Renal pelvis (tissue), 12 donors: ENCODE measurements at places on chromosomes 1 and 21.

DNA sequence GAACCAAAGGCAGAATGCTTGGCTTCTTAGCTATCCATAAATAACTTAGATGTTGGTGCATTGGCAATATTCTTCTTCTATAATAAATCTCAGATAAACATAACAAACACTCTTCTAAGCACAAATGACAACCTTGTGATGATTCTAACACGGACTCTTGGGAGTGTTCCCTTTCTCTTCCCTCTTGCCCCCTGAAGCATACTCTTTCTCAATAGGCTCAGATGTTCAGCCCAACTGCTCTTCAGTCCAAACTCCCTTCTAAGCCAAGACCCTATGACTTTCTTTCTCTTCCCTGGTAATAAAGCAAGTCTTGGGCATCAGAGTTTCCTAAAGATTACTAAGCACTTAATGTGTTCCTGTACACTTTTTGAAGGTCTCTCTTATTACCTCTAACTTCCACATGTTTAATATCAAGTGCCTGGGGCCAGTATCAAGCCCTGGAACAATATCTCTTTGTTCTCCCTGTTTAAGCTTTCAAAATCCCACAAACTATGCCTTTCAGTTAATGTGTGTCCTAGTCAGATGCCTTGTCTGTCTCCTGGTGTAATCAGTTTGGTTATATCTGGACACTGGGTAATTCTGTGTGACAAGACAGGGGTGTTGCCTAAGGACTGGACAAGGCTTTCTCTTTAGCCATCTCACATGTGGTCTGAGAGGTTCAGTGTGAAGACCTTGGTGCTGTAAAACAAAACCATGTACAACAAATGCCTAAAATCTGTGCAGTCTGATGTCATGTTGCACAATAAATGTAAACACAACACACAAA lies 92.9 kb upstream of the IVNS1ABP start:
- DNase-seq: no peak

- DNase-seq: no peak
These were observed 6.4 kb downstream of the PTGFR start for GRCh38 chr1:78497201-78497600.

- DNase-seq: peak; percentile 8
These were observed 646 bp downstream of the DNAJB4 start for GRCh38 chr1:78005448-78005722.

GRCh38 chr1:12600880-12601633 lies 17.0 kb downstream of the DHRS3 start:
- DNase-seq: no peak

- no peak for DNase-seq
These were observed 23.7 kb downstream of the KRTAP10-1 start for GRCh38 chr21:44516342-44516741.

DNA sequence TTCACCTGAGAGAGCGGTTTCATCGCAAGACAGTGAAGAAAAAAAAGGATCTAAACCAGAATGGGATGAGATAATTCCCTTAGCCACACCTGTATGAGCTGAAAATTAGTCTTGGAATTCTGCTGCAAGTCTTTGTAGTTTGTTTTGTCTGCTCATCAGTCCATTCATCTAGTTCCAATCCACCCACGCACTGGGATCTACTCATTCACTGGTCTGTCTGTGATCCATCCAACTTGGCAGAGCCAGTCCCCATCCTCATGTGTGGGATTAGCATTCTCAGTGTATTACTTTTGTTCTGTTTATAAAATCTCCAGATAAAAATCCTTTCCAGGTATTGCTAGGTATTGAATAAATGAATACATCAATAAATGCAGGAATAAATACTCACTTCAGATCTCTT lies 266.5 kb upstream of the USP24 start:
- DNase-seq: no peak

GRCh38 chr1:87951852-87952251 lies 623.2 kb downstream of the LMO4 start:
- no peak for DNase-seq

DNA sequence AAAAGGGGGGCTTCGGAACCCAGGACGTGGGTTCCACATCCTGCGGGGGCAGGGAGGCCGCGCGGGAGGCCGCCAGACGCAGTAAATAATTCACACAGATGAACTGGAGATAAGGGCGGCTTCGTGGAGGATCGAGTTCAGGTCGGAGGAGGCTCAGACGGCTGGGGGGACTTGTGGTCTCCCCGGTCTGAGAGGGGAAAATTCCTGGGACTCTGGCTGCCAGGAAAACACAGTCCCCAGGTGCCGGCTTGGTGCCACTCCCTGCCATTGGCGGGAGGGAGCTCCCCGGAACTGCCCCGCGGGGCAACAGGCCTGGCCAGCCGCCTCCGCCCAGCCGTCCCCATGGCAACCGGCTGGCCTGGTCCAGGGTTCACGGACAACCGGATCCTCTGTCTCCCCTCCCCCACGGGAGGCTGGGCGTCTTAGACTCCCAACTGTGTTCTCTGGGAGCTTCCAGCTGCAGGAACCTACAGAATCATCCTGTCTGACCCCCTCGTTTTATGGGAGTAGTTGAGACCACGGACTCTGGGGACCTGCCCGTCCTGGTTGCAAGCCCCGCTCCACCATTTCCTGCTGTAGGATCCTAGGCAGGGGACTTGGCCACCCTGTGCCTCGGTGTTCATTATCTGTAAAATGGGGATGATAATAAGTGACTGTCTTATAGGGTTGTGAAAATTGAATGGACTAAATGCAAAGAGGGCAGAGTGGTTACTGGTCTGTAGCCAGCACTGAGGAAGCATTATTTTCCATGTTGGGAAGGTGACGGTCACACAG lies 9.6 kb downstream of the CAMK2N1 start:
- DNase-seq: peak; percentile 79

GRCh38 chr1:25338188-25338981 lies at the start of gene TMEM50A:
Gene TMEM50A (plus strand): TSS chr1:25338334. CDS start chr1:25340487, 2,153 bp downstream.
- peak; percentile 88 for DNase-seq

- no peak for DNase-seq
These were observed 1.2 kb upstream of the LHX4 start for GRCh38 chr1:180228648-180229482.

- DNase-seq: peak; percentile 81
These were observed 200.7 kb upstream of the POU3F1 start for GRCh38 chr1:38246955-38247952.

- DNase-seq: no peak
These were observed 95.5 kb downstream of the IFI44 start for GRCh38 chr1:78745111-78745510.

DNA sequence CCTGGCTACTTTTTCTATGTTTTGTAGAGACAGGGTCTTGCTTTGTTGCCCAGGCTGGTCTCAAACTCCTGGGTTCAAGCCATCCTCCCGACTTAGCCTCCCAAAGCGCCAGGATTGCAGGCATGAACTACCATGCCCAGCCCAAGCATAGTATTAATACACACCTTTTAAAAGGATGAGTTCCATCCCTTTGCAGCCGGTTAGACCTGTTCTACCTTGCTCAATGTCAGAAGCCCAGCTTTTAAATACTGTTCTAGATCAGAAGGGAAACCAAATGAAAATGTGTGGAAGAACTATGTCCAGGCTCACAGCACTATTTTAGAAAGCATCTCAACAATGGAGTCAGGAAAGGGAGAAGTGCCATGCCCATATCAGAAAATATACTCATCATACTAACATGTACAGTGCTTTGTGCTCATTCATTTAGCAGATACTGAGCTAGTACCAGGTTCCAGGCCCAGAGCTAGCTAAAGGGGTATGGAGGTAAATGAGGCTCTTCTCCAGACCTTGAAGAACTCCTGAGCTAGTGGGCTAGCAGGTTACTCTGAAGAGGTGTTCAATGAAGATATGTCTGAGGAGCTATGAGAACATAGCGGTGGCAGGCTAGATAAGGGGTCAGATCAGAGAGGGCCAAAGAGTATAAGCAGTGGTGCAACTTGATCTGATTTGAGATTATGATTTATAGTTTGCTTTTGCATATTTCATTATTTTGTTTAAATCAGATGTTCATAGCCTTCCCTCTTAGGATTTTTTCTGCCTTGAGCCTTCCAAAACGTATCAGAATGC lies 78.2 kb downstream of the RNF220 start:
- no peak for DNase-seq

DNA sequence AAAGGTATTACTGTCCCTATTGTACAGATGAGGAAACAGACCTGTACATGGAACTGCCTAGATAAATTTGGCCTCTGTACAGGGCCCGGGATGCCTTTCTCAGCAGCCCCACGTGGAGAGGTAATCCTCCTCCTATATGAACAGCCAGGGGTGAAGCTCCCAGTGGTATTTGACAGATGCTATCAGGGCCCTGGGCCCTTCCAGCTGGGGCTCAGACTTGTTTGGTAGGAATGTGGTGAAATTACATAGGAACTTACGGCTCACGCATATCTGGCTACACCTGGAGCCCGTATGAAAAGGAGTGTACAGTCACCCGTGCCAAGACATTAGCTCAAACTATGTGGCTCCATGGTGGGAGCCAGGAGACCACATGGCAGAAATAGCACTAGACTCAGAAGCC lies 24.8 kb upstream of the TCEA3 start:
- no peak for DNase-seq

DNA sequence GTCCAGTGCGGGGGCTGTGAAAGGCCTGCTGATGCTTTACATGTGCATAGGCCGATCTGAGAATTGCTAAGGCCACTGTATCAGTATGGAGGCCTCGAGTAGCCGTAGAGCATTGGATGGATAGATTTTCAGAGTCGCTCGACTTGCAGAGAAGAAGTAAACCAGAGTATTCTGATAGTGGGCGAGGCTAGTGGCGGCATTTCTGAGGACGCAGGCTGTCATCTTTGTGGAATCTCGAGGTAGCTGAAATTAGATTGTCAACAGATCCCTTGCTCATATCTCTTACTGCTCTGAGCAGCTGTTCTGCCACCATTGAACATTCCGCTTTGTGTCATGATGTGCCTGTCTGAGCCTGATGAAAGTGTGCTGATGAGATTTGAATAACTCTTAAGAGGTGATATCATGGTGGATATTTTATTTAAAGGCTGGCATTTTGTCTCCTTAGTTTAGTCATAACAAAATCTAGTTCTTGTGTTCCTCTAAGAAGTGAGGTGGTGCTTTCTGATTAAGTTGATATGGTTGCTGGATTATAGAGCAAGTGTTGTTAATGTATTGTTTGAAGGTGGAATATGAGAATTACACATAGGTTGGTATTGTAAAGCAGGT lies 1.5 kb downstream of the KIF1B start:
- DNase-seq: peak; percentile 40

GRCh38 chr1:177448652-177449357 lies 278.0 kb downstream of the BRINP2 start:
- no peak for DNase-seq

GRCh38 chr1:3270403-3271245 lies 183.8 kb upstream of the ARHGEF16 start:
- DNase-seq: no peak

- no peak for DNase-seq
These were observed 157.7 kb downstream of the PIK3R3 start for GRCh38 chr1:45974541-45975269.

DNA sequence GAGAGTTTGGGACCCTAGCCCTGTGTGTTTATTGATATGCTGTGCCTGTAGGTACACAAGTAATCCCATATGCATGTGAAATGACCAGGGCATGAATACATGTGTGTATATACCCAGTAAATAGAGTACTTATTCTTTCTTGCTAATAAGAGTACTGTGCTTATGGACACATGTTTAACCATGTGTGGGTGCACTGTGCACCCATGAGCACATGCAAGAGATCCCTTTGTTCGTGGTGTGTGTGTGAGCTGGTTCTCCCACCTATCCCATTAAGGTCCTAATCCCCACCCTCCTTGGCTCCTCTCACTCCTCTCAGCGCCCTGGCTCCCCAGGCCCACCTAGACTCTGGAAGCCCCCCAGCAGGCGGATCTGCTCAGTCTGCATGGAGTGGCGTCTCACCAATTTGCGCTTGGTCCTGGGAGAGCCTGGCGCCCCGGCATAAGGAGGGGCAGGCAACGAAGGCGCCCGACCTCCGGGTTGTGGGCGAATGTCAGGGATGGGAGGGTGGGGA lies 2.2 kb upstream of the LIX1L start:
- DNase-seq: no peak

- DNase-seq: no peak
These were observed 17.4 kb downstream of the PIK3C2B start for GRCh38 chr1:204477036-204477740.

DNA sequence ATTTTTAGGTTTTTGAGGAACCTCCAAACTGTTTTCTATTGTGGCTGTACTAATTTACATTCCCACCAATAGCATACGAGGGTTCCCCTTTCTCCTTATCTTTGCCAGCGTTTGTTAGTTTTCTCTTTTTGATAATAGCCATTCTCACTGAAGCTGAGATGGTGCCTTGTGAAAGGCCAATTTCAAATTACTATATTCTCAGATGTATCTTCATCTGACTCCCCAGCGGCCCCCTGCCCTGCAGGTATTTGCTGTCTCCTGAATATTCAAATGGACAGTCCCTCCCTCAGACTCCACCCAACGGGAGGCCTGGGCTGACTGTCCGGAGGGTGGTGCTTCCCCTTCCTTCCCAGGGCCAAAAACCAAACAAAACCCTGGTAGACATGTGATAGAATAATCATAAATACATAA lies 33.5 kb upstream of the TARBP1 start:
- DNase-seq: no peak

GRCh38 chr21:38349111-38349746 lies 92.4 kb downstream of the KCNJ15 start:
- DNase-seq: peak; percentile 71

- DNase-seq: no peak
These were observed 416 bp upstream of the TNFRSF14 start for GRCh38 chr1:2555634-2556276.
